ENCODE measurements at places on chromosomes 7 and 10.

- DNase-seq = no peak
These were observed 23.9 kb upstream of the PPP1R17 start for GRCh38 chr7:31663072-31663471.

- DNase-seq = peak; percentile 90
These were observed 46.6 kb downstream of the CDHR3 start for GRCh38 chr7:106009503-106010226.

- no peak for DNase-seq
These were observed 94.3 kb downstream of the PRPF18 start for GRCh38 chr10:13681095-13681494.

GRCh38 chr7:41900532-41900931 is 197.6 kb upstream of the INHBA start:
- no peak for DNase-seq

GRCh38 chr10:26310361-26310760 is 93.8 kb downstream of the GAD2 start:
- DNase-seq = no peak

- no peak for DNase-seq
These were observed 3.3 kb downstream of the EPHA1 start for GRCh38 chr7:143405173-143406001.

DNA sequence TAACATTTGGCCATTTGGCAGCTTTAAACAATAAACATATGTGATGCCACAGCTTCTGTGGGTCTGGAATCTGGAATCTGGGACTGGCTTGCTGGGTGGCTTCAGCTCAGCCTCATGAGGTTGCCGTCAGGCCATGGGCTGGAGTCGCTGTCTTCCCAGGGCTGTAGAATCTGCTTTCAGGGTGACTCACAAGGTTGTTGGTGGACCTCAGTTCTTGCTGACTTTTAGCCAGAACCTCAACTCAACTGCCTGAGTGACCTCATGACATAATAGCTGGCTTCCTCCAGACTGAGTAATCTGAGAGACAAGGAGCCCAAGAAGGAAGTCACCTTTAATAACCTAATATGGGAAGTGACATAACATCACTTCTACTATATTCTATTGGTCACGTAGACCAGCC is 44.6 kb upstream of the TSPAN13 start:
- DNase-seq = no peak

- no peak for DNase-seq
These were observed 18.7 kb downstream of the ASB13 start for GRCh38 chr10:5647507-5648240.

Data from activated T-cell treated with anti-CD3 and anti-CD28 coated beads, Interleukin-2, amount 50 U/mL, for 1 hour (primary cell).